ENCODE measurements at places on chromosomes 2 and 18.

DNA sequence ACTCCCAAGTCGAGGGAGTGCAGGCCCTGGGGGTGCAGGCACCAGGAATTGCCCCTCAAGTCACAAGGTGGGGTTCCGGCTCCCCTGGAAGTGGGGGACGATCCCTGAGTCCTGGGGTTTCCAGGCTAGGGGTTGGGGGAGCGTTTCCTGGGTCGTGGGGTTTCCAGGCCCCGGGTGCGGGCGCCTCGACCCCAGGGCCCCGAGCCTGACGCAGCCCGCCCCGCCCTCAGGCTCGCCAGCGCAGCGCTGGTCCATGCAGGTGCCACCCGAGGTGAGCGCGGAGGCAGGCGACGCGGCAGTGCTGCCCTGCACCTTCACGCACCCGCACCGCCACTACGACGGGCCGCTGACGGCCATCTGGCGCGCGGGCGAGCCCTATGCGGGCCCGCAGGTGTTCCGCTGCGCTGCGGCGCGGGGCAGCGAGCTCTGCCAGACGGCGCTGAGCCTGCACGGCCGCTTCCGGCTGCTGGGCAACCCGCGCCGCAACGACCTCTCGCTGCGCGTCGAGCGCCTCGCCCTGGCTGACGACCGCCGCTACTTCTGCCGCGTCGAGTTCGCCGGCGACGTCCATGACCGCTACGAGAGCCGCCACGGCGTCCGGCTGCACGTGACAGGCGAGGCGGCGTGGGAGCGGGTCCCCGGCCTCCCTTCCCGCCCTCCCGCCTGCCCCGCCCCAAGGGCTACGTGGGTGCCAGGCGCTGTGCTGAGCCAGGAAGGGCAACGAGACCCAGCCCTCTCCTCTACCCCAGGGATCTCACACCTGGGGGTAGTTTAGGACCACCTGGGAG lies 12.0 kb downstream of the SIGLEC15 start:
- no peak for DNase-seq

GRCh38 chr18:25310045-25310444 lies 41.9 kb downstream of the ZNF521 start:
- peak; percentile 5 for DNase-seq

GRCh38 chr18:63505566-63506335 lies 29.0 kb downstream of the SERPINB5 start:
- DNase-seq = no peak

GRCh38 chr2:178383718-178384117 lies 67.3 kb downstream of the PRKRA start:
- DNase-seq = no peak

GRCh38 chr2:230144355-230144754 lies 75.4 kb downstream of the SP110 start:
- no peak for DNase-seq

DNA sequence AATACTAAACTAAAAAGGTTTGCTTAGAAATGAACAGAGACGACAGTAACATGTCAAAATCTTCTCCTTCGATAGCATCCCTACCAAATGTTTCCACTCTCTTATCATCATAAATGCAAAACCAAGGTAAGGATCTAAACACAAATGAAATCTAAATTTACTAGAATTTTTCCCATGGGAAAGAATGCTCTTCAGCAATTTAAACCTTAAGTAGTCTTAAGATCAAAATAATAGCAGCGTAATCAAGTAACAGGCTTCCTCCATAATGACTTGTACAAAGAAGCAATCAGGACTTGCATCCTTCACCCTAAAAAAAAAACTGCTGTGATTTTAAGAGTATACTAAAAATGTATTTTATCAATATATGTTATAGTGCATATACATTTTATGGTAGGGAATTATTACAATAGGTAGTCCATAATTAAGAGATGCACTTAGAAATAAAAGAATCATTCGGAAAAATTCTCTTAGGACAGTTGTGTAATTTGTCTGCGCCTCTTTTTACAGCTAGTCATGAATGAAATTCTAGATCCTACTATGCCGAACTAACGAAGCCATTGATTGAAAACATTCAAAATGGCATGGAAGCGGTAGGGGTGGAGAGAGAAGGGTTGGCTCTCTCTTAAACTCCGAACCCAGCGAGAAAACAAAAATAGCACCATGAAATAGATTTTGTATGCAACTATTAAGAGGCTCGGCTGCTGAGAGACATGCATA lies 1.3 kb downstream of the PGAP1 start:
- no peak for DNase-seq

- DNase-seq = no peak
Observed at GRCh38 chr2:84038866-84039265, 420.2 kb downstream of the SUCLG1 start.

DNA sequence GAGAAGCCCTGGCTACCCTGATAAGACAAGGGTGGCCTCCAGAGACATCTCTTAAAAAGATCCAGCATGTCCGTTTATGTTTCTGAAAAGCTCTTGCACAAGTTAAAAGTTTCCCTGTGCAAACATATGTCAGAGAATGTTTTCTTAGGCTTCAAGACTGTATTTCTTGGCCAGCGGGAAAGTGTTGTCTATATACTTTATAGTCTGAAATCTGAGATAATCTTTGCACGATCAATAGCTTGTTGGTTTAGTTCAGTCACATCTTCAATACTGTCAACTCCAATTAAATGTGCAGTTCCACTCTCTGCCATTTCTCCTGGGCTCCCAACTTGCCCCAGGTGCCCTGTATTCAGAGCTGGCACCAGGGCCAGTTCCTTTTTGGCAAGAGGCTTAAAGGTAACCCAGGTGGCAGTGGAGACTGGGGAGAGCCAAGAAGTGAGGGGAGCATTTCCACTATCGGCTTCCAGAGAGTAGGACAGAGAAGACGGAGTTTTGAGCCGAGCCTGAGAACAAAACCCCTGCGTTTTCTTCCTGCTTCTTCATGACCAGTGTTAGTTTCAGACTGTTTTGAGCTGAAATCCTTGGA lies 64.4 kb downstream of the ACOXL start:
- DNase-seq = no peak

Data from amniotic stem cell (primary cell).